IPS-NIHi11 (cell line): ENCODE measurements at places on chromosomes 4 and X.
A peak's percentile ranks its signal among the peaks of the same experiment; 100 is the strongest.

DNA sequence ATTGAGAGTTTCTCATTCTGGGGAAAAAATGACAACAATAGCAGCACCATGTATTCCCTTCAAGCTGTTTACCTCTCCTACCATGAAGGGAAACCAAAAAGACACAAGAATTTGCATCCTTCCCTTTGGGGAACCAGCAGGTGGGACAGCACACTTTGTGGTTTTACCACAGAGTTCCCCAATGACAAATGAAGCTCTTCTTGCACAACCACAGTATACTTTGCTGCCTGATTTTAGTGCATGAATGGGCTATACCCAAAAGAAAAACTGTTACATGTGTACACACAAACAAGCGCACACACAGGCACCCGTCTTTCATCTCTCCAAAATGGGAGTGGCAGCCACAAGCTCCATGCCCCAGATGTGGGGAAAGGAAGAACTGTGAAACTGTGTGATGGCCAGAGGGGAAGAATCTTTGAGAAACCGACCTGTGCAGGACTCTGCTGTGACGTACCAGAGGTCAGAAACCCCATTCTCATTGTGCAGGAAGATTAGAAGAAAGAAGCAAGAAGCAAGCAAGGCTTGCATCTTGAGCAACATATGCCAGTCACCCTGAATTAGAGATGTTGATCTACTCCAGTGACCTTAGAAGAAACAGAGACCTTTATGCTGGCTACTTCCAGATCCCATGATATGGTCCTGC lies 2.7 kb upstream of the MAML3 start:
- no peak for DNase-seq

DNA sequence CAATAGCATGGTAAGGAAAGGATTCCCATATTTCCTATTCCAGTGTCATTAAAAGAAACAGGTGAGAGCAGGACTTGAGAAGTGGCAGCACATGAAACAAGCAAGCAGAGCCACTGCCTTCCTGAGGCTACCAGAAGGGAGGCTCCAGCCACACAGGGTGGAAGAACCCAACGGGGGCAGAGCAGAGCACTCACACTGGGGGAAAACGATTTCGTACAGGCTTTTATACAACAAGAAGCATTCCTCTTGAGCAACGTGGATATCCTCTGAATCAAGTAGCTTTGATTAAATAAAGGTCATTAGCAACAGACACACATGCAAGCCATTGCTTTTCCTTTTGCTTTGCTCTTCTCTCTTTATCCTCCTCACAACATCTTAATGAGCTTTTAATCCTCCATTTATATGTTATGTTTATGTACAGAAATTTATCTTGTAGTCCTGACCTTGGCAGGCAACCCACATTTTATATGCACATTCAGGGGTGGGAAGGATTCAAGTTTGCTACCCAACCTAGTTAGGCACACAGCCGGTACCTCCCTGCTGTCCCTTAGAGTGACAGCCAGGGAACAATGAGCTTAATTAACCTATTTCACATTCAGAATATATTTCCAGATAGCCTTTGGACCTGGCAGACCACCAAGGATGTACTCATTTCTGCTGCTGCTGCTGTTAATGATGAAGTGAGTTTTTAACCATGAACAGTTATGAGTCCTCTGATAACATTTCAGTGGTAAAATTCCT lies 202.1 kb downstream of the ARHGAP24 start:
- no peak for DNase-seq

DNA sequence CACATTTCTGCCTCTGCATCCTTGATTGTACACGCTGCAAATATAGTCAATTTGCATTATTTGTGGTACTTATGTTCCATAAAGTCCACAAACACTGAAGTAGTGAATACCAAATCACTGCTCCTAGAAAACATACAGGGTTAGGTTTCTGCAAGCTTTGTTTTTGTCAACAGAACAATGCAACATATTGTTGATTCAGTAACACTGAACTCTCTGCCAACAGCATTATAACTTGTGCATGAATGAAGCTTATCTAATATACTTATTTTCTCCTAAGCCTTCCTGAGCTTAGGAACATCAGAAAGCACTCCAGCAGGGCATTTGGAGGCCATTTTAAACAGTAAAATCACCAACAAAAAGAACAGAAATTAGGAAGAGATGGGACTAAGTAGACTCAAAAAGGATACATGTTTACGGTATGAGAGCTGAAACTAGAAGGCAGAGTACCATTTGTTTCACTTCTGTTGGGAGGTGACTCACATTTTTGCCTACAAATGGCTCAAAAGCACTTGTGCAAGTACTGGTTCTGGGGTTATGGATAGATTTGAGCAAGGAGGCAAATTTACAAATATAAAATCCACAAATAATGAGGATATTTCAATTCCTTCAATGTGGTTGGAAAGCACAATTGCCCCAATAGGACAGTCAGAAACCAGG lies 14.1 kb downstream of the COX18 start:
- no peak for DNase-seq

- no peak for DNase-seq
These were observed 38.7 kb upstream of the JADE1 start for GRCh38 chr4:128770807-128771206.

DNA sequence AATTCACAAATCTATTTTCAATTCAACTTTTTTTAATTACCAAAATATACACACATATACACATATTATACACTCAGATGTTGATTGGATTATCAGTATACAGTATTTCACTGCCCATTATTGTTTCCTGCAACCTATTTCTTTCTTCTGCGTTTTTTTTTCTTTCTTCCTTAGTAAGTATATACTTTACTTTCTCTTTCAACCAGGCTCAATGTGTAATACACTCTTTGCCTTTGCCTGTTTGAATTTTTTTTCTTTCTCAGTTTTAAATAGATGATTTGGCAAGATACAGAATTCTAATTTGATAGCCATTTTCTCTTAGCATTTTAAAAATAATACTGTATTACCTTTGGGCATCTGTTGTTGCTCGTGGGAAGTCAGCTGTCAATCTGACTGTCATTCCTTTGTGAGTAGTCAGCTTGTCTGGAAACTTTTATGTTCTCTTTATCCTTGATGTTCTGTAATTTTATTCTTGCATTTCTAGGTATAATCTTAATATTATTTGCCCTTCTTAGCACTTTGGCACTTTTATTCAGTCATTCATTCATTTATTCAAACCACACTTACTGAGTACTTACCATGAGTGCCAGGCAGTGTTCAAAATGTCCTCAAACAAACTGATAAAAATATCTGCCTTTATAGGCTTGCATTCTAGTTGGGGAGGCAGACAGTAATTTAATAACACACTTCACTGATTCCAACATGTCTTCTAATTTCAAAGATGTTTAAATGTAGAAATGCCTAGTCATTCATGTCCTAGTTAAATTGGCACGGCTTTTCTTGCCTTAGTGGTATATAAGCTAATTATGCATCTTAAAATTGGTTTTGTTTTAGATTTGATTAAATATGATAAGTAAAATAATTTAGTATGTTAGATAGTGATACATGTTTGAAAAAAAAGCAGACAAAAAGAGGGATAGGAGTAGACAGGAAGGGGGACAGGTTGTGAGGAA lies 3.7 kb downstream of the USP38 start:
- DNase-seq = no peak

- no peak for DNase-seq
These were observed 15.5 kb downstream of the UNC5C start for GRCh38 chr4:95533254-95533653.

DNA sequence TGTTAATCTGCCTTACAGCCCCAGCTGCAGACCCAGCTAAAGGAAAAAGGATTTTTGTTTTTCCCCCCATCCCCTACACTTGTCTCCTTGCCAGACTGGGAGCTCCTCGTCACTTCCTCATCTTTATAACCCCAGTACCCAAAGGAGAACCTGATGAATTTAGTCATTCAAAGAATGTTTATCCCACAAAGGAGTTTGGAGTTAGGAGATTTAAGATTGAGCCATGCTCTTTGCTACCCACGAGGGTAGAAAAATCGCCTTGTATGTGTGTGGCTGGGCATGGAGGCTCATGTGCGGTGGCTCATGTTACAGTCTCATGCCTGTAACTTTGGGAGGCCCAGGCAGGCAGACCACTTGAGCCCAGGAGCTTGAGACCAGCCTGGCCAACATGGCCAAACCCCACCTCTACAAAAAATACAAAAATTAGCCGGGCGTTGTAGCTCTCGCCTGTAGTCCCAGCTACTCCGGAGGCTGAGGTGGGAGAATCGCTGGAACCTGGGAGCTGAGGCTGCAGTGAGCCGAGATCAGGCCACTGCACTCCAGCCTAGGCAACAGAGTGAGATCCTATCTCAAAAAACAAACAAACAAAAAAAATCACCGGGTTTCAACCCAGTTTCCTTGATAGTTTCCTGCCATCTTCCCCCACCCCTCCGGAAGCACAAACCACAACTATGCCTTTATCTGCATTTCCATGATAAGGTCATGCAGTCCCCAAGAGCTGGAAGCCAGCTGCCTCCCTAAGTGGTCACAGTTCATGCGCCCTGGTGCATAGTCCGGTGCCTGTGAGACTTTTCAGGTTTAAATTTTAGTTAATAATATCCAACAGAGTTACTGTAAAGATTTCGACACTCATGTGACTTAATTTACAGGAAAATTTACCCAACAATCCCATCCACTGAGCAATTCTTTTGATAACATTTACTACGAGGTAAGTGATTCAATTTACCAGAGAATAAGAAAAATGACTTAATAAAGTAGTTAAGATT lies 1.5 kb downstream of the CFAP97 start:
- no peak for DNase-seq

DNA sequence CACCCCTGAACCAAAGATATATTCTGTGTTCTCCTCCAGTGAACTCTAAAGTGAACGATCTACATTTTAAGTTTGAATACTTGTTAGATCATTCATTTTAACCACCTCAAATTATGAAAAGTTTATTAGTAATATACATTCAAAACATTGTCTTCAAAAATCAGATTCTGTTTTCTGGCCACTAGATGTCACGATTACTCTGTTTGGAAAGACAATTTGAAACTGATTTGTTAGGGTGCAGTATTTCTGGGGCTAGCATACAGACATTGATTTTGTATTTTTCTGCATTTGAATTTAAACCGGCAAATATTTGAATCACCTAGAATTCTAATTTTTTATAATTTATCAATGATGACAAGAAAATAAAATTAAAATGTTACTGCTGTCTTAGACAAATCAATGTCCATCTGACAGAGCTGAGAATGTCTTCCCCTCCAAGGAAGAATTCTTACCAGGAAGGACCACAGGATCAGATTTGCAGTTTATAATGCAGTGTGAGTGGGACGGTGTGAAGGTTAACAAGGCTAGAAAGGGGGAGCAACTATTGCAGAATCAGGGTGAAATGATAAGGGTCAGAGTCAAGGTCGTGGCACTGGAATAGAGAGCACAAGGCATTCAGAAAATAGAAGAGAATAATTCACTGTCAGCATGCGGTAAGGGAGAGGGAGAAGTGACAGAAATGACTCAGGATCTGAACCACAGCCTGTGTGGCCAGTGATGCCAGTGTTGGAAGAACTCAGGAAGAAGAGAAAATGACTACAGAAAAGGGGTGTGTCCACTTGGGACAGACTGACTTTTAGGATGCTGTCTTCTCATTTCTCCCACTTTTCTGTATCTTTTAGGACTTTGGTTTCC lies 91.6 kb downstream of the ANXA10 start:
- peak; percentile 35 for DNase-seq

- no peak for DNase-seq
These were observed 90.6 kb upstream of the TBC1D9 start for GRCh38 chr4:140846736-140847135.

GRCh38 chr4:41339812-41340809 lies 83.4 kb downstream of the UCHL1 start:
- DNase-seq = peak; percentile 68

GRCh38 chr4:139889264-139889663 lies 223.6 kb downstream of the MGST2 start:
- no peak for DNase-seq

DNA sequence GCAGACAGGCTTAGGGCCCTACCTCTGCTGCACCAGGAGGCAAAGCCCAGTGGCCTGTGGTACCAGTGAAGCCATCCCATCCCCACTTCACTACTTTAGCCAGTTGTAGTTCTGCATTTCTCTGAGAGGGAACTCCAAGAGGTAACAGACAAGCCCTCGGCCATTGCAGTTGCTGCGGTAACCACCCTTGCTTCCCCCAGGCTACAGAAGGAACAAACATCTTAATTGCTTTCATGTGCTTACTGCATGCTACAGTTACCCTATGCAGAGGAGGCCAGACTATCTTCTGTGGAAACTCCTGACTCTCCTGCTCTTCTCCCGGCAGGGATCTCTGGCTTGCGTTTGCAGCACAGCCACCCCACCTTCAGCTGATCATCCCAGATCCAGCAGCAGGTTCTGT lies 67.8 kb downstream of the SPIN4 start:
- DNase-seq = no peak

DNA sequence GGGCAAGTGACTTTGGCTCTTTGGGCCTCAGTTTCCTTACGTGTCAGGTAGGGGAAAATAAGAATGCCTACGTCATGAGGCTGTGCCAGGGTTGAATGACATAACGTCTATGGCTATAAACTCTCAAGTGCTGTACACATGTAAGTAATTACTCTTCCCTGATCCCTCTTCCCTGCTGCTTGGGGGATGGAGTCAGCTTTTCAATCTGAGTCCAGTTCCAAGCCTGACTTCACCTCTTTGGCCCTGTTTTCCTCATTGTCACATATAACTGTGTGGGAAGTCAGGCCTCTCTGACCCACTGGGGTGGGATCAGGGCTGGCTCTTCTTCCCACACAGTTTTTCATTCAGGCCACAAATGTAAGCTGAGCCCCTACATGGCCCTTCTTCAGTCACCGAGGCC lies 11.4 kb upstream of the CITED1 start:
- no peak for DNase-seq

DNA sequence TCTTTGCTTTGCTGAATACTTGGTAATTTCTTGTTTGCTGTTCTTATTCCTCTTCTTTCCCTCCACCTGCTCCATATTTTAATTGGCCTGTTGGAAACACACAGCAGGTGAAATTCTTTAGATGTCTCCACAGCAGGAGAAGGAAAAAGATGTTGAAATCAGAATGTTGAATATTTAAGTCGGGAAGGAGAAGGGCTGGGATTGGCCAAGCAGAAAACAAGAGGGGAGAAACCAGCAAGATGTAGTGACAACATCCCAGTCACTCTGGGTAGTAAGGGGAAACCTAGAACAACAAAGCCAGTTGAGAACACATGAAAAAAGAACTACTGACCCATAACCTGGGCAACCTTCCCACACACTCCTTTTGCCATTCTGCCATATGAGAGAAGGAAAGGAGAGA lies 37.3 kb upstream of the STAG2 start:
- DNase-seq = peak; percentile 40

- no peak for DNase-seq
These were observed 235.6 kb downstream of the STIM2 start for GRCh38 chr4:27096142-27096824.

DNA sequence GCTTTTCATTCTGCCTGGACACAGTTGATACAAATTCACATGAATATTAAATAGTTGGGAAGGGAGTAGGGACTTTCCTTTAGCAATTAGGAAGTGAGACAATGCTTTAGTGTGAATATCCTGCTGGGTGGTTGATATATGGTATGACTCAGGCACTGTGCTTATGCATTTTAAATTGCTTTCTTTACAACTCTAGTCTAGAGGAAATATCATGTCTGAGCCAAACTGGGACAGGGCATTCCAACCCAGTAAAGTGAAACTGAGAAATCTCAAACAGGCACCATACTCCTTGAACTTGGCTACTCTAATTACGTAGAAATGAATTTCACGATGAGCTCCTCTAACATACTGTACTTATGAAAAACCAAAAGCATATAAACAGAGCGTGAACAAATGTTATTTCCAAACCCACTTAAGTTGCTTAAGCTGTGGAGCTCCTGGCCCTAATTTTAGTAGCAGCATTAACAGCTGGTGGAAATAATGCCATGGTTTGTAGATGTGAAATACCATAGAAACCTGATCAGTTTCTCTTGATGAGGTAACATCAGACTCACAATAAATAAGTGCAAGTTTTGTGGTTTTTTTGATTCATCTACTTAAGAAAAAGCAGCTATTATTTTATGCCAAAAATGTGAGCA lies 242.9 kb upstream of the GK2 start:
- no peak for DNase-seq
